ENCODE measurements at places on chromosomes 6 and 20.

DNA sequence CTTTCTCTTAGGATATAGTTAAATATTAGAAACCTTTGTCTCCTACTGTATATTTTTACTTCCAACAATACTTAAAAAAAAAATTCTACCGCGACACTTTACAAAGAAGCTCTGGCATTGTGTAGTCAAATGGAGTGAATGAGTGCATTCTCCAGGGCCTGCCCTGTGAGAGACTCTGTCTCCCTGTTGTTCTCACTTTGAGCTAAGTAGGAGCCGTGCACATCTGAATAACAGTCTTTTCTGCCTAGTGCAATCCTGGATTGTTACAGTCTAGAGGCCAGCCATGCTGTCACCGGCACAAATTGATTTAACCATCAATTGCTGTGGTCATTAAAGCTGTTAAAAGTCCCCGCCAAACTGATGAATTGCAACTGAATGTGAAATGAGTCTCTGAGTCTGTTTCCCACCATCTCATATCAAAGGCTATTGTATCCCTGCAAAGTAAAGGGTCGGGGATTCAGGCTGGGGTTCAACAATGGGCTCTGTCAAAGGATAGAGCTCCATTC, 156.0 kb downstream of the RFPL4B start:
- DNase-seq = no peak

GRCh38 chr6:129370268-129370916, 339.6 kb downstream of the ARHGAP18 start:
- no peak for DNase-seq

GRCh38 chr6:5999688-6000608, 6.8 kb downstream of the NRN1 start:
- DNase-seq = no peak

DNA sequence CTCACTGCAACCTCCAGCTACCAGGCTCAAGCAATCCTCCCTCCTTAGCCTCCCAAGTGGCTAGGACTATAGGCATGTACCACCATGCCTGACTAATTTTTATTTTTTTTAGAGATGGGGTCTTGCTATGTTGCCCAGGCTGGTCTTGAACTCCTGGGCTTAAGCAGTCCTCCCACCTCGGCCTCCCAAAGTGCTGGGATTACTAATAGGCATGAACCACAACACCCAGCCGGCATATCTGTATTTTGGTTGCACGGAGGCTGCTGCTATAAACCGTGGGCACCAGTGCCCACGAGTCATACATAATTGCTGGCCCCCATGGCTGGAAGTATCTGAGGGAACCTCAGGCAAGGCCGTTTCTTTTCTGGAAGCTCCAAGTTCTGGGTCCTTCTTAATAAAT, 18.3 kb upstream of the ADRM1 start:
- no peak for DNase-seq

DNA sequence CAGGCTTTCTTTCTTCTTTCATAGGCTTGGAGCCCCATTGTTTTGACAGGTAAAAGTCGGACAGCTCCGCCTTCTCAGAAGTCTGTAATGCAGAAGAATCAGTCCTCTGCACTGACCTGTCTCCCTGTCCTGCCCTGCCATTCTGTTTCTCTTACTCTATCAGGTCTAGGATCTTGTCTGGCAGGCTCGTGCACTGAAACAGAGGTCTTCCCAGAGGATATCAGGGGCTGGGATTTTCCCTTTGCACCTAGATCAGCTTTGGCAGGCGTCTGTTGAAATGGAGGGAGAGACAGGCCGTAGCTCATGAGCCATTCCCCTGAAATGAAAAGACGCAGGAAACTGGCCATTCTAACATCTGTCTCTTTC, 25.0 kb downstream of the KIF3B start:
- no peak for DNase-seq

- no peak for DNase-seq
Measured at GRCh38 chr6:156383059-156383458, 394.1 kb upstream of the ARID1B start.

DNA sequence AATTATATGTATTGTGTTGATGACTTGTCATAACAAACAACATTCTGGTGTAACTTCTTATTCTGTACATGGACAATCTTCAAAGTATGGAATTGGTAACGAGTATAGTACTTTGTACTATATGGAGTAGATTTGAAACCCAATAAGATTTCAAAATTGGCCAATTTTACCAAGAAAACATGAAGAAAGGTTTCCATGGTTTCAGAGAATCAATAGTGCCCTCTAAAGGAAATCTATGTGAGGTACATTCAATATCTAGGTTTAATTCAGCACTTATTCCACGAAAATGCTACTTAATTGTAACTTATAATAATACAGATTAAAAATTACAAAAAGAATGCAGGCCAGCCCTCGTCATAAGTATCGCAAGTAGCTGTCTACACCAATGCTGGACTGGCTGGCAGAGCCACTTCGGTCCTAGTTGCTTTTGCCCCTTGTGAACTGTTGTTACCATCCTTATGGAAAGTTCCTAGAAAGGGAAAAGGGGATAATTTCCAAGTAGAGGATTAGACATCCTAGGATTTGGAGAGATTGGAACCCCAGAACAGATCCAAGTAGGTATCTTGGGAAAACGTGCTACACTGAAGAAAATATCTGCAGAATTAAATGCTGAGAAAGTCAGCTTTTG, 70.9 kb downstream of the LCA5 start:
- no peak for DNase-seq

GRCh38 chr6:150830439-150831165, 34.9 kb upstream of the MTHFD1L start:
- DNase-seq = no peak

- no peak for DNase-seq
Measured at GRCh38 chr6:69771158-69771906, 25.5 kb downstream of the LMBRD1 start.

GRCh38 chr20:46040902-46041535, 12.0 kb downstream of the SLC12A5 start:
- no peak for DNase-seq

DNA sequence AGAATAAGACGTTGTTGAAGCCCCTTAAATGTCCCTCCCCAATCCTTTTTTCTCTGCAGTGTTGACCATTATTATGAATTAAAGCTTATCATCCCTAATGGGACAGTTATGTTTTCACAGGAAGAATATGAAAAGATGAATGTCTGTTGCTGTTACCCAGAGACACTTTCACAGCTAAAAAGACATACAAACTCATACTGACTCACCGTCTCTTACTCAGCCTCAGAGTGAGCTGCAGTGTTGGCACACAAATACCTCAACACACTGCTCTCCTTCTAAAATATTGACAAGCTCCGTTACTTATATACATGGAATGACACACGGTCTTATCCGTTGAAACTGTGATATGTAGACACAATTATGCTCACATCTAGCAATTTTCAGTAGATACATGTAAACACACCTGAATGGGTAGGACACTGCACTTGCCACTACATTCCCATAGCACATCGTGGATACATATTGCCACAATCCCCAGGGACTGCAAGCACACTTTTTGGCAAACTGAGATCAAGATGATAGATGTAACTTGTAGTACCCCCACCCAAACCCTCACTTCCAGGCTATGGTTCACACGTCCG, 9.6 kb upstream of the SAPCD1 start:
- DNase-seq = no peak

- DNase-seq = no peak
Measured at GRCh38 chr20:57048027-57048869, 218.2 kb downstream of the BMP7 start.

GRCh38 chr6:151294561-151295101, 54.9 kb downstream of the AKAP12 start:
- DNase-seq = no peak

GRCh38 chr6:167735951-167736288, 90.8 kb upstream of the AFDN start:
- DNase-seq = no peak

DNA sequence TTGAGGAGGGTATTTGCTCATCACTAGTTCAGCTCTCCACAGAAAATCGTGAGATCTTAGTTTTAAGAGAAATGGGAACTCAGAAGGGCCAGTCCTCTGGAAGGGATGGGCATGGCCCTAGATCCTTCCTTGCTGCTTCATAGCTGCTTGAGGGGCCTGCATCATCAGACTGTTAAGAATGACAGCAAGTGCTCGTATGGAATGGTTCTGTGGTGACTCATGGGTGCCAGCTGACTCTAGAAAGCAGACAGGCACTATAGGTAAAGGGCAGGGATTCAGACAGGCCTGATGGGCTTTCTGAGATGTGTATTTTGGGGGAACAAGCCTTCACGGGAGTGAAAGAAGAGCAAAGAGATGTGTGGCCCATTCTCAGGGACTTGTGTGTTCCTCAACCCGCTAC, 90.8 kb downstream of the MYLK4 start:
- no peak for DNase-seq

GRCh38 chr20:62603907-62604785, 38.2 kb upstream of the SLCO4A1 start:
- DNase-seq = no peak

DNA sequence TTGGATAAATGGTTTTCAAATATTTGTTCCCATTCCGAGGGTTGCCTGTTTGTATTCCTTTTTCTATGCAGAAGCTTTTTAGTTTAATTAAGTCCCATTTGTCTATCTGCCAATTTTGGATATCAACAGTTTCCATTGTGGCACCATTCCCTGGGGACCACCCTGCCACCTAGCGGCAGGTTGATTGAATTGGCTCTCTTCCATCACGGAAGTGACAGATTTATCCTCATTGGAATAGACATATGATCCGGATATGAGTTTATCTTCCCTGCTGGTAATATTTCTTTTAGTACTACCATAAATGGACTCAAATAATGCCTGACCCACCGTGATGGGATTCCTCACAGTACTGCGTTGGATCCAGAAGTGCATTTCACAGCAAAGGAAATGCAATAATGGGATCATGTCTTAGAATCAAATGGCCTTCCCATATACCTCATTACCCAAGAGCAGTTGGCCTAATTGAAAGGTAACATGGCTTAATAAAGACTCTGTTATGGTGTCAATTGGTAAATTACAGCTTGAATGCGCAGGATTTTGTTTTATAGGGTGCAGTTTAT, 327.0 kb downstream of the BMP2 start:
- DNase-seq = no peak

- DNase-seq = no peak
Measured at GRCh38 chr6:144331491-144331969, 46.4 kb downstream of the UTRN start.

DNA sequence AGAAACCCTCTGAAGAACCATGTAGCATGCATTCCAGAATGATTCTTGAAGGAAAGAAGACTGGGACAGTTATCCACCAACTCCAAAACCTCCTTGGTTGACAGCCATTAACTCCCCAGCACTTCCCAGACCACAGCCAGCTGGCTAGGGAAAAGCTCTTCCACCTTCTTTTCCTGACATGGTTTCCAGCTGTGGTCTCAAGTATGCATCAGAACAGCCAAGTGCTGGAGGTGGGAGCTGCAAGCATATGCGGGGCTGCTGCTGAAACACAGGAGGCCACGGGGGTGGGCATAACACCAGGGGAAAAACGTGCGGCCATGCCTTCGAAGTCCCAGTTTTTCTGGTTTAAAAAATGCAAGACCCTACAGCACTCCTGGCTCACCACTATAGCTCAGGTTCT, 108.0 kb upstream of the FAM184A start:
- no peak for DNase-seq

GRCh38 chr6:157981132-157981394, 600 bp upstream of the SYNJ2 start:
- DNase-seq = no peak

- no peak for DNase-seq
Measured at GRCh38 chr6:150072201-150072600, 3.3 kb upstream of the ULBP3 start.

GRCh38 chr20:42572320-42573016, 617.2 kb downstream of the PTPRT start:
- DNase-seq = no peak

GRCh38 chr20:53133125-53133524, 161.0 kb downstream of the TSHZ2 start:
- DNase-seq = no peak

GRCh38 chr6:46918806-46919205, 2.9 kb downstream of the ADGRF5 start:
- no peak for DNase-seq

GRCh38 chr6:147759093-147759492, 250.6 kb downstream of the SAMD5 start:
- no peak for DNase-seq

DNA sequence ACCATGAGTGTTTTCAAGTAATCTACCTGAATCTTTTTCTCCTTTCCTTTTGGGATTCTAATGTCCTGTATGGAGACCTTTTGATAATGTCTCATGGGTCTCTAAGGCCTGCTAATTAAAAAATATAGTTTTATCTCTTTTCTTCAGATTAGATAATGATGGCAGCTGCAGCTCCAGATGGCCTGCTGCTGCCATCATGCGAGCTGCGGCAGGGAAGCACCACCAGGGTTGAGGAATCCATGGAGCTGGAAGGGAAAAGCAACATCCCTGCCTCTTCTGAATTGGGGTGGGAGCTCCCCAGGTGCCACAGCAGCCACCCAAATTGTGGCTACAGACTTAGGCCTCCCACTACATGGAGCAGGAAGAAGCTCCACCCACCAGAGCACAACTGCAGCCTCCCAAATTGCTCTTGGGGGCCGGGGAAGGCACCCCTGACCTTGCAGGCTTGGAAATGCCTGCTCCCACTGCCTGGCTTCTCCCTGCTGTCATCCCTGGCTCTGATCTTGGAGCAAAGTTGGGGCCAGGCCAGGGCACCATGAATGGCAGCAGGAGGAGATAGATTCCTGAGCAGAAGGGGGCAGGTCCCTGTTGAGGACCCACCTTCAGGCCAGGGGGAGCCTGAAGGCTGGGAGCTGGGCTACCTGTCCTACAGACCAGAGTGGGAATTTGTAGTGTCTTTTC, 189.6 kb upstream of the MAN1A1 start:
- no peak for DNase-seq

DNA sequence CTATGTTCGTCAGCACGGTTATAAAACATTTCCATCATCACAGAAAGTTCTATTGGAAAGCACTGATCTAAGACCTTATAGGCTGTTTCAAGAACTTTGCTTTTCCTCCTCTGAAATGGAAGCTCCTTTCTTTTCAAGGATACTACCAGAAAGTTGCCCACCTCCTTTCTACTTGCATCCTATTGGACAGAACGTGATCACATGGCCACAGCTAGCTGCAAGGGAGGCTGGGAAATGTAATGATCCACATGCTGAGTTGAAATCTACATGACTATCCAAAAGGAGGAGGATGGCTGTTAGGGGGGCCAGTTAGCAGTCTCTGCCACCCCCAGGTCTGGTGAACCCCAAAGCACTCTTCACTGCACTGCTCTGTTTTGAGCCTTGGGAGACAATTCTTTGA, 3.3 kb downstream of the SFTA2 start:
- no peak for DNase-seq

- DNase-seq = no peak
Measured at GRCh38 chr20:10501402-10501801, 66.3 kb downstream of the SLX4IP start.

- DNase-seq = no peak
Measured at GRCh38 chr6:105014954-105015353, 58.0 kb downstream of the LIN28B start.

- no peak for DNase-seq
Measured at GRCh38 chr20:43389211-43389610, 68.5 kb upstream of the SRSF6 start.

- no peak for DNase-seq
Measured at GRCh38 chr6:120077489-120077888, 727.9 kb upstream of the MAN1A1 start.
